Lung microvascular endothelial cell (primary cell): ENCODE measurements at places on chromosomes 12 and 14. TPM values are rescaled to one million over a fixed set of nuclear protein-coding genes. Genes with fewer than 3 reads are reported as not detected.

G2E3 gene
- total RNA-seq = 6.8 and 9.3 TPM in 2 replicates

SNX6 gene
- 57.9 and 64.9 TPM in 2 replicates for total RNA-seq

B3GNT4 gene
- under 0.01 and 0.20 TPM in 2 replicates for total RNA-seq

FIGNL2 gene
- total RNA-seq = 0.44 and 0.79 TPM in 2 replicates

CREBL2 gene
- total RNA-seq = 30.9 and 38.5 TPM in 2 replicates

AMIGO2 gene
- 0.40 and 1.5 TPM in 2 replicates for total RNA-seq

BBS10 gene
- 7.2 and 10.7 TPM in 2 replicates for total RNA-seq

FKBP3 gene
- total RNA-seq = 19.8 and 20.0 TPM in 2 replicates

SLC7A8 gene
- total RNA-seq = 0.44 TPM in 1 of 2 replicates, not detected in the other

ZDHHC22 gene
- total RNA-seq = under 0.01 TPM in 1 of 2 replicates, not detected in the other

LMNTD1 gene
- total RNA-seq = under 0.01 TPM in 1 of 2 replicates, not detected in the other

ITGA5 gene
- 257 and 294 TPM in 2 replicates for total RNA-seq

KCNMB4 gene
- total RNA-seq = 0.22 and 0.60 TPM in 2 replicates

EFS gene
- not detected in 2 replicates for total RNA-seq

NANOG gene
- total RNA-seq = not detected in 2 replicates

EDDM3A gene
- not detected in 2 replicates for total RNA-seq
